ENCODE measurements at places on chromosomes 11 and 22.
A peak's percentile ranks its signal among the peaks of the same experiment; 100 is the strongest.

- DNase-seq, result no peak
Observed at GRCh38 chr11:1238767-1239595, 16.1 kb downstream of the MUC5B start.

- no peak for DNase-seq
Observed at GRCh38 chr11:2210366-2211112, 38.9 kb upstream of the TH start.

DNA sequence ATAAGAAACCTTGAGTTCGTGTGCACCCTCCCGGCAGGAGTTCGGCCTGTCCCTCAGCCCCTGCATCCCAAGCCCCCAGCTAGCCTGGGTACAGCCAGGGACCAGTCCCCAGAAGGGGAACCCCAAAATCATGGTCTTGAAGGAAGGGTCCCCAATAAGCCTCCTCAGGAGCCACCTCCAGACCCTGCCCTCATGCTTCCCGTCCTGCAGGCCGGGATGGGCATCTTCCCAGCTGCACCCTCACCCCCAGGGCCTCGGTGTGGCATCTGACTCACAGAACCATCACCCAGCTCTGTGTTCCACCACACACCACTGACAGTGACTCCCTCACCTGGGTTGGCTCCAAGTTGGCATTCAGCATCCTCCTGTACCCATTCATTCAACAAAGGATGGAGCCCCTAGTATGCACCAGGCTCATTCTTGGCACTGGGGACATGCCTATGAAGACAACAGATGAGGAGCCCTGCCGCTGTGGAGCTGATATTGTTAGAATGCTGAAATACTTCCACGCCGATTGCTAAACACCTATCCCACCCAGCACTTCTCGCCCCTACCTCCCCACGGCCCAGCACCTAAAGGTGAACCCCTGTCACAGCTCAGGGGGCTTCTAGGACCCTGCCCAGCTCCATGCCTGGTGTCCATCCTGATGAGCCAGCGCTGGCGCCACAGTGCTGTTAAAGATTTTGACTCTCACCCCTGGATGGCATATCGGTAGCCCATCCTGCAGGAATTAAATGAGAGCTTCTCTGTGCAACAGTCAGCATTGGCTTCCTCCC lies 77.8 kb downstream of the BUD13 start:
- no peak for DNase-seq

- no peak for DNase-seq
Observed at GRCh38 chr11:114396916-114397315, 3.4 kb downstream of the C11orf71 start.

DNA sequence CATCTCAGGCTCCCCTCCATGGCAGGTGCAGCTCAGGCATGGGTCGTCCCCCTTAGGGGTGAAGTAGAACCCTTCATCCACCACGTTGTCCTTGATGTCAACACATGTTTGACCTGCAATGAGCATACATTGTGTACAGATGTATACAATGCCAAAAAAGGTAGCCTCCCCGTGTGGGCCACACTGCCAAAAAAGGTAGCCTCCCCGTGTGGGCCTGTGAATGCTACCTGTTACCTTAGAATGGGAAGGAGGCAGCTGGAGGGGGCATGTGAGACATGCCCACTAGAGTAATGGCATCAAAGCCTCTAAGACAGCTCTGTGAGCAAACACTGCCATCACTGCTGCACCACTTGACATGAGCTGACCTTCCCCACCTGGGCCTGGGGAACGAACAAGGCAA lies 73.7 kb downstream of the DGCR2 start:
- DNase-seq, result no peak

DNA sequence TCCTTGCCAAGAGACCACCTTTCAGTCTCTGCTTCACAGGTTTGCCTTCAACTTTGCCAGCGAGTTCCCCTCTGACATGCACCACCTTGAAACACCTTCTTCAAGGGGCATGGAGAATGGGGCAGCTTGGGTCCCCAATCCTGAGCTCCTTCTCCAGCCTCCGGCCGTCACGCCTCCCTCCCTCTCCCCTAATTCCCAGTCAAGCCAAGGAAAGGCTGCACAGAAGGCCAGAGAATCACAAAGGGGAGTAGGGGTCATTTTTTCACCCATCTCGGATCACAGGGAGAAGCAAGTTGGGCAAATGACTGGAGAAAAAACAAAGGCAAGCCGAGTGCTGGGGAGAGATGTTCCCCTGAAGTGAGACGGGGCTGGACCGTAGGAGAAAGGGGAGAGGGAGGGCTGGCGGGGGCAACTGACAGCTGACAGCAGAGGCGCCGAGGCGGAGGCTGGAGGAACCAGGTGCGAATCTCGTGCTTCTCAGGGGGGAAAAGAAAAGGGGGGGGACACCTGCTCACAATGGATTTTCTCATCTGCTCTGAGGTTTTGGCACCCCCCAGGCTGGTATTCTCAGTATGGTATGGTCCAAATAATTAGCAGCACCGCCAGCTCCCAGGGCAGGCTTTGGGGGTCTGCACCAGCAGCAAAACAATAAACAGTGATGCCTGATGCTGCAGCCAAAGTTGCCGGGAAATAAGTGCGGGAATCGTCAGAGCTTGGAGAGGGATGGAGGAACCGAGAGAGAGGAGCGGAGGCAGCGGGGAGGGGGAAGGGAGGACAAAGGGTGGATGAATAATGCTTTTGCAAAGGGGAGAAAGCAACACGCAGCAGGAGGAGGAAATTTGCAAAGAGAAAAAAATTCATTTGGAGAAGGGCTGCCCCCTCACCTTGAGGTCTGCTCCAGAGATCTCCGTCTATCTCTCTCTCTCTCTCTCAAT lies 644 bp downstream of the YPEL4 start:
- DNase-seq, result no peak

- peak; percentile 34 for DNase-seq
Observed at GRCh38 chr11:124402326-124402922, 3.6 kb upstream of the OR8B3 start.

- no peak for DNase-seq
Observed at GRCh38 chr22:45242778-45243191, 2.1 kb upstream of the KIAA0930 start.

GRCh38 chr11:976431-977160 lies 50.9 kb downstream of the AP2A2 start:
- no peak for DNase-seq

- peak; percentile 8 for DNase-seq
Observed at GRCh38 chr11:26134481-26135355, 197.2 kb upstream of the ANO3 start.

DNA sequence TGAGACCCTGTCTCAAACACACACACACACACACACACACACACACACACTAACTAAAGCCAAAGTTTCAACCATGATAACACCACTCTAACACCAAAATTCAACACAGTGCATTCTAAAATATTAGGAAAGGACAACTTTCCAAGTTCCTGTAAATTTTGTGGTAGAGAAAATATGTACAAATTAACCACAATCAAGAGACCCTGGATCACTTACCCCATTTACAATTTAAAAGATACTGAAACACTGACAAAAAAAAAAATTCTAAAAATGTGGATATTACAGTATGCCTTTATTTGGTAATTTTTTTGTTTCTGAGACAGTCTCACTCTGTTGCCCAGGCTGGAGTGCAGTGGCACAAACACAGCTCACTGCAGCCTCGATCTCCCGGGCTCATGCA lies 9.7 kb downstream of the MRTFA start:
- no peak for DNase-seq

GRCh38 chr11:112388496-112388895 lies 127.8 kb upstream of the PLET1 start:
- DNase-seq, result no peak

GRCh38 chr11:64498136-64498535 lies 92.9 kb upstream of the SLC22A12 start:
- no peak for DNase-seq

DNA sequence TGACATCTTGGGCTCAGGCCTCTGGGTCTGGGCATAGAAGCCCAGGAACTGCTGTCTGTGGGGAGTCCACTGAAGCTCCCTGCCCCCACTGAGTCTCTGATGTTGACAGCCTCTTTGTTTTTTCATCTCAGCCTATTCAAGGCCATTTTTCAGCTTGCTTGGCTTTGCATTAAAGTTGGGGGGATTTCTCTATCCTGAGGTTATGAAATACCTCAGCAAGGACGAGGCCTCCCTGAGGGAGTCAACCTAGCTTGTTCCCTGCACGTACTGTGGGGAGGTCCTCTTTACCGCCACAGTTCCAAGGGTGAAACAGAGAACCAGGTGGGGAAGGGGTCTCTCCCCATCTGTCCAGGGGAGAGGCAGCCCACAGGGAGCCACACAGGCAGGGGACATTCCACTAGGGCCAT lies 8.4 kb downstream of the KCNQ1OT1 start:
- DNase-seq, result no peak

- peak; percentile 0 for DNase-seq
Observed at GRCh38 chr11:20973940-20974559, 304.7 kb downstream of the NELL1 start.

DNA sequence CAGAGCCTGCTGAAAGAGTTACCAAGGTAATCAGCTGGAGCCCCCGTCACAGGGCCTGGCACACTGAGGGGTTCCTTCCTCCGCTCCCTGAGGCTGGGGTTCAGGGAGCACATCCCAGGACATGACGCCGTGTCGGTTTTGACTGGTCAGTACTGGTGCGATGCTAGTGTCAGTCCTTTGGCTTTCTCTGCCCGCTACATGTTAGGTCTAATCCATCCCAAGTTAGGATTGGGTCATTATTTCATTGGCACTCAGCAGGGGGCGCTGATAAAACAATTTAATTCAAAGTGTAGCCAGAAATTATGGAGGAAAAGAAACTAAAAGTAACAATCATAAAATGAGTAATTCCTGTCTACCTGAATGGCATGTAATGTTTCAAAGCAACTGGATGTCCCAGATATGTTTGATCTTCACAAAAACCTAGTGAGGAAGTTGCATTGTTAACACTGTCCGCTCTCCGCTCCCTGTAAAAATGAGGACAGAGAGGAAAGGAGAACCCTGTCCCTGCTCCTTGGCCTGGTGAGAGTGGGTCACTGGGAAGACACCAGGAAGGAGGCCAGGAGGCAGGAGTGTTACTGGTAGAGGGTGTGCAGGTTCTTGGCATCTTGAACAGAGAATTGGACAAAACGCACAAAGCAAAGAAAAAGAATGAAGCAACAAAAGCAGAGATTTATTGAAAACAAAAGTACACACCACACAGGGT lies 27.1 kb downstream of the TSKU start:
- no peak for DNase-seq

DNA sequence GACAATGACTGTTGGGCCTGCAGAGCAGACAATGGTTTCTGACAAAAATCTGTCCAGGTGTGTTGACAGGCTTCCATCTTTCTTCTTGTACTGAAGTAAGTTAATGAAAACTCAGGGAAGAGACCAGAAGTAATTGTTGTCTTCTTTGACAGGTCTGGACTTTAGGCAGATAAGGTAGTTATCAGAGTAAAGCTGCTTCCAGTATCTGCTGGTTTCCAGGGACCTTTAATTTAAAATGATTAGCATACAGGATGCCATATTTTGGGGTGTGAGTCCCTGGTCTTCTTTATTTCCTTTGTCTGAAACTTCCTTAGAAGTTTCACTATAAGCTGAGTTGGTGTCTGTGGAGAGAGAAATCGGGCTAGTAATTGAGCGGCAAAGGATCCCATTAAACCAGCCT lies 1.4 kb downstream of the TMX2 start:
- DNase-seq, result no peak

DNA sequence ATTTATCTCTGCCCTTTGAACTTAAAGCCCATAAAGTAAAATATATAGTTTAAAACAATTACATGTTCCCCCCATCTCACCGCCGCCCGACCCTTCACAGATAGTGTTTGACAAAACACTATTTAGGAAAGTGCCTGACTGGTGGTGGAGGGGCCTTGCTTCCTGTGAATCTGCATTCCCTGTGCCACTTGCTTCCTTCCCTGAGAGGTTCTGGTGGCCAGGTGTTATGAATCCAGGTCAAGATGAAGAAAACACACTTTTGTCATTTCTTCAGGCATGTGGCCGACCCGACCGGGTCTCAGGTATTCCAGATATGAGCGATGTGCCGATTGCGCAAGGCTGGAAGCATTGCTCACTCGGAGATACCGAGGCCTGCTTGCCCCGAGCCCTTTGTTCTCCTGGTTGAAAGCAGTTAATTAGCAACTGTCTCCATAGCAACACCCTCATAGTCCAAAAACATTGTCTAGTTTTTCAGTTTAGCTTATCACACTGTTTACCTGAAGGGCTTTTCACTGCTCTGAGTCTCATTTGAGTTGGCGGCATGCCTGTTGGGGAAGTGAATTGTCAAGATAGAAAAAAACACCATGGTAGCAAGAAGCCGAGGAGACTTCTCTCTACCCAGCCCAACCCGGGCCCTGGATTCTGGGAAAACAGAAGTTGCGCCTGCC lies 128.3 kb downstream of the TEAD1 start:
- no peak for DNase-seq

DNA sequence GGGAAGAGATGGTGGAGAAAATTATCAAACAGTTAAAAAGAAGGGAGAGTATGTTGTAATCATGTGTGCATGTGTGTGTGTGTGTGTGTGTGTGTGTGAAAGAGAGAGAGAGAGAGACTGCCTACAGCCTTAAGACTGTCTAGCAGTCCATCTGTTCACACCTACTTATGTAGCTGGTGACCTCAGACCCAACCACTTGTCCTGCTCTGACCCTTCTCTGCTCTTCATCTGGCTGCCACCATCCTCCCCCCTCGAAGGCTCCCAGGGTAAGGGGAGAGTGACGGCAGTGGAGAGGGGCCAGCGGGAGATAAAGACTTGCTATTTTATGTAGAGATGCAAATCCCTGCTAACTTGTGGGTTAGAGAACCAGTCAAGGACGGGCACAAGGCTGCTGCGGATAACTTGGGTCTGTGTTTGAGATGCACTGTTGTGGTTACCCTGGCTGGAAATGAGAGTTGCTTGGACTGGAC lies 24.9 kb upstream of the GRAMD1B start:
- DNase-seq, result no peak

GRCh38 chr11:35907648-35908431 lies 36.0 kb upstream of the LDLRAD3 start:
- no peak for DNase-seq

- peak; percentile 74 for DNase-seq
Observed at GRCh38 chr22:19629720-19630419, 84.4 kb upstream of the SEPTIN5 start.

GRCh38 chr22:26066534-26066933 lies 102.7 kb upstream of the SEZ6L start:
- peak; percentile 23 for DNase-seq

GRCh38 chr11:45280449-45280848 lies 5.7 kb downstream of the SYT13 start:
- DNase-seq, result no peak

- no peak for DNase-seq
Observed at GRCh38 chr11:126214441-126214840, 2.9 kb downstream of the FAM118B start.

DNA sequence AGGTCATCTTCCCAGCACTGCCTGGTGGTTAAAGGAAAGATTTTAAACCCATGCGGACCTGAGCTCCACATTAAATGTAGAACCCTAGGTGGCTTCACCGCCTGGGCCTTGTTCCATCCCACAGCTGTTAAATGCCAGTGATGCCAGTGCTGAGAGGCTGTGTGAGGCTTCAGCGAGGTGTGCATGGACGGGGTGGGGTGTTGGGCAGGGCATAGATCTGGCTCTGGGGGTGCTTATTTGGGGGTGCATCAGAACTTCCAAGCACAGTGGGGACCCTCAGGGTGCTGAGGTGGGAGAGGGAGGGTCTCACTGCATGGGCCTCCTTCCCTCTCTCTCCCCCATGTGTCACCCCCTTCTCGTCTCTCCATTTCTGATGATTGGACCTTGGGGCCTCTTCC lies 90.1 kb upstream of the B3GAT1 start:
- DNase-seq, result no peak

GRCh38 chr11:64333556-64333955 lies 6.4 kb upstream of the CCDC88B start:
- DNase-seq, result no peak
